ENCODE measurements at places on chromosomes 1 and 21.

GRCh38 chr1:90149101-90149500 lies 154.2 kb downstream of the ZNF326 start:
- no peak overlapping the region for H3K27ac ChIP-seq
- H3K4me1 ChIP-seq = no peaks in the 10 kb centered on the region
- no peak for DNase-seq
- H3K36me3 ChIP-seq = no peaks in the 10 kb centered on the region
- no peak overlapping the region for H3K4me3 ChIP-seq
- no peaks in the 10 kb centered on the region for H3K27me3 ChIP-seq

DNA sequence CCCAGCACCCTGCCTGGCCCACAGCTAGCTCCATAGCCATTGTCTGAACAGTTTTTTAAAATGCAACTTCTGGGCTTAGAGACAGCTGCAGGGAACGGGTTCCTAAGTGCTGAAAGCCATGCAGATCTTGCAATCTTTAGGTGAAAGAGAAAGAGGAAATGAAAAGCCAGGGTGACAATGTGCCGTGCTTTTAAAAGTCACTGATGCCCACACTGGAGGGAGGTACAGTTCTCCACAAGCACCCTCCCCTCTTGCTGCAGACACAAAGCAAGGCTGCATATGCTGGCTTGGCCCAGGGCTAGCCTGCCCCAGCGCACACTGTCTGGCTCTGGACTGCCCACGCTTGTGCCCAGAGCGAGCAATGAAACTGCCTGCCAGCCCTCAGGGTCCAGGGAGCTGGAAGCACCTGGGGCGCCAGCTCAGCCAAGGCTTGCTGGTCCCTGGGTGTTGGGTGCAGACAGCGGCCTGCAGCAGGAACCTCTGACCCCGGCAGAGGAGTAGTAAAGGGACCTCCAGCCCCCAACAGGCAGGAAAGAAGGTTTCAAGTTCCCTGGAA lies 70.4 kb downstream of the AJAP1 start:
- no peak for DNase-seq
- H3K36me3 ChIP-seq = no peaks in the 10 kb centered on the region
- no peaks in the 10 kb centered on the region for H3K4me1 ChIP-seq
- no peak overlapping the region for H3K27ac ChIP-seq
- H3K4me3 ChIP-seq = no peak overlapping the region
- H3K27me3 ChIP-seq = no peaks in the 10 kb centered on the region

- H3K27me3 ChIP-seq = no peaks in the 10 kb centered on the region
- H3K27ac ChIP-seq = no peak overlapping the region
- peaks cover 94% of the 10 kb centered on the region for H3K36me3 ChIP-seq
Measured at GRCh38 chr1:26733982-26734381, 38.2 kb downstream of the ARID1A start.

DNA sequence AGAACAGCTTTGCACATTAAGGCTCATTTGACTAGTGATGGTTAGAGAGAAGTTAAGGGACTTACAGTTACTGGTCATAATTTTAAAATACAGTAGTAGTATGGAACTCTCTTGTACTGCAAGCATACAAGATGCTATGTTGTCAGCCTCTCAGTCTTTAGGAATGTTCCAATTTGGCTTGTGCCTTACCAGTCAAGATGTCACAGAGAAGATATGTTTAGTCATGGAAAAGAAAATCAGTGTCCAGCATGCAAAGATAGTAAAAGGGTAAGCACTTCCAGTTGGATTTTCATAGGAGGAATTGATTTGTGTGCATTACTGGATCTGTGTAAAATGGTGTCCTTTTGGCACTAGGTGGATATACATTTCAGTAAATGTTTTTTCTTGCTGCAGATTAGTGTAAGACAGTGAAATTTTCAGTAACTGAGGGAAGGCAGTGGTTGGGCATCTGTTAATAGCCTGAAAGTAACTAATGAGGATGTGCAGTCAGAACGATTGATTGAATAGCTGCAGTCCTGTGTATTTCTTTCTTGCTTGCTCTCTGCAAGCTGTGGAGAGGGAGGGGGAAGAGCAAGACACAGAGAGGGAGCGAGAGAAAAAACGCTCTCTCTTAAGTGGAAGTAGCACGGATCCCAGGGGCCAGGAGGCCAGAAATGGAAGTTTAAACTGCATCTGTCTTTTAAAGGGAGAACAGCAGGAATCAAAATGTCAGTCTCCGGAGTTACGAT lies 108.2 kb downstream of the CLEC20A start:
- H3K27me3 ChIP-seq = no peaks in the 10 kb centered on the region
- no peak overlapping the region for H3K27ac ChIP-seq
- no peak for DNase-seq
- H3K36me3 ChIP-seq = no peaks in the 10 kb centered on the region
- no peaks in the 10 kb centered on the region for H3K4me1 ChIP-seq

GRCh38 chr1:154607106-154607608 lies 829 bp downstream of the ADAR start:
- peaks cover 65% of the 10 kb centered on the region for H3K4me1 ChIP-seq
- H3K27me3 ChIP-seq = no peaks in the 10 kb centered on the region
- peak overlapping the region; percentile 81 for H3K4me3 ChIP-seq
- no peak for DNase-seq

- DNase-seq = no peak
- H3K4me1 ChIP-seq = peaks cover 15% of the 10 kb centered on the region
- no peak overlapping the region for H3K4me3 ChIP-seq
- no peaks in the 10 kb centered on the region for H3K27me3 ChIP-seq
- peak overlapping the region; percentile 16 for H3K27ac ChIP-seq
- no peaks in the 10 kb centered on the region for H3K36me3 ChIP-seq
Measured at GRCh38 chr1:227299688-227300087, 18.6 kb downstream of the CDC42BPA start.

- H3K27me3 ChIP-seq = no peaks in the 10 kb centered on the region
- H3K4me1 ChIP-seq = no peaks in the 10 kb centered on the region
- DNase-seq = no peak
- no peak overlapping the region for H3K27ac ChIP-seq
- no peak overlapping the region for H3K4me3 ChIP-seq
Measured at GRCh38 chr21:32534113-32534512, 51.2 kb downstream of the TCP10L start.

DNA sequence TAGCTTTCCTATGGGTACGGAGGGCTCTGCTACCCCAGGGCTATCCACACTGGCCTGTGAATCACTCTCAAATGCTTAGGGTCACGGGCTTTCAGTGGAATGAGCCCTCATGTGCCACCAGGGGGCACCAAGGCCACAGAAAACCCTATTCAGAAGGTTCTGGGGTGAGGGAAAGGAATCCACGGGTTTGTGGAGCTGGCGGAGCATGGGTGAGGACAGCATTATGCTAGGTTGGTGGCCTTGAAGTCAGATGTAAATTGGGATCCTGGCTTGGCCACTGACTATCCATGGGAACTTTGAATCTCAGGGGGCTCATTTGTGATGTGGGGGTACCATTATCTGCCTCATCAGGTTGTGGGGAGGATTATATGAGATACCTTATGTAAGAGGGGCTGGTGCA lies 5.1 kb upstream of the LAMTOR5 start:
- no peaks in the 10 kb centered on the region for H3K27me3 ChIP-seq
- H3K27ac ChIP-seq = no peak overlapping the region

GRCh38 chr1:10969267-10969970 lies 43.0 kb upstream of the TARDBP start:
- no peak overlapping the region for H3K27ac ChIP-seq
- peaks cover 26% of the 10 kb centered on the region for H3K4me1 ChIP-seq
- no peaks in the 10 kb centered on the region for H3K36me3 ChIP-seq
- no peak overlapping the region for H3K4me3 ChIP-seq
- no peak for DNase-seq
- no peaks in the 10 kb centered on the region for H3K27me3 ChIP-seq

DNA sequence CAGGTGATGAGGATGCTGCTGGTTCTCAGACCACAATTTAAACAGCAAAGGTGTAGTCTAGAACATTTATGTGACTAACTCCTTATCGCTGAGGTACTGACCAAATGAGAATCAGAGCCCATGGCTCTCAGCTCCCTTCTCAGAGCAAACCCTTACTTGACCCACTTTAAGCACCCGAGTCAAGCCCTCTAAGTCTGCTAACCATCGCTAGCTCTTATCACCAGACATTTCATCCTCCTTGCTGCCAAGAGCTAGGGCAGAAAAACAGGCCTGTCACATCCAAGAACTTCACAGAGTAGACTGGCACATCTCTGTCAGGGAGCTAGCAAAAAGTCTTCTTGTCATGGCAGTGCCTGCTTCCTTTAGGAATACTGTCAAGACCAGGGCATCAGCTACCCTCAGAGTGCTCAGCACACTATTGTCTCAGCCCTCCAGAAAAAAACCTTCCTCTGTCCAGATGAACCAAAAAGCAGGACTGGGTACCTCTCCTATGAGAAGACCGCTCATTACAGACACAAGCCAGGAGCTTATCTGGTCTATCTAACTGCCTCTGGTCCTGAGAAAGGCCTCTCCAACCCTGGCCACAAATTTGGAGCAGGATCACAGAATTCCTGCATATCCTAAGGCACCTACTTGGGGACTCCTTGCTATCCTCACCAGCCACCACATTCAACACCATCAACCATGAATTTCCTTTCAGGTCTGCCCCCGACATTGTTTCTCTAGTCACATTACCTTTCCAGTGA lies 26.2 kb downstream of the ERI3 start:
- peaks cover 8% of the 10 kb centered on the region for H3K36me3 ChIP-seq
- H3K4me1 ChIP-seq = peaks cover 4% of the 10 kb centered on the region
- DNase-seq = no peak
- H3K27ac ChIP-seq = peak overlapping the region; percentile 53
- no peaks in the 10 kb centered on the region for H3K27me3 ChIP-seq
- H3K4me3 ChIP-seq = no peak overlapping the region

DNA sequence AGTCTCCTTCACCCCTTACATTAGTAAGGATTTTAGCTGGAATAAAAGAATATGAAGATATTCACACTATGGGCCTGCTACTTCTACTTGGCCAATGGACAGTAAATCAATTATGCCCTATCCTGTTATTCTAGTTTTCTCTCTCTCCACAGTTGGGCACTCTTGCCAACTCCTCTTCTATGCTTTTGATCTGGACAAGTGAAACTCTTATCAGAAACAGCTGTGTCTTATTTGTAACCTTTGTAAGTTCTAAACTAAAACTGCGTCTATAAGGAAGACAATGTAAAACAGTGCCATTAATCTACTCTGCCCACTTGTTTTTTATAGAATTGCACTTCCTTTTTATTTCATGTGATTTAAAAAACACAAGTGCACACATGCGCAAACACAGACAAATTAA lies 244.0 kb upstream of the DMRTA2 start:
- peaks cover 25% of the 10 kb centered on the region for H3K4me1 ChIP-seq
- H3K27ac ChIP-seq = peak overlapping the region; percentile 39
- H3K27me3 ChIP-seq = no peaks in the 10 kb centered on the region

DNA sequence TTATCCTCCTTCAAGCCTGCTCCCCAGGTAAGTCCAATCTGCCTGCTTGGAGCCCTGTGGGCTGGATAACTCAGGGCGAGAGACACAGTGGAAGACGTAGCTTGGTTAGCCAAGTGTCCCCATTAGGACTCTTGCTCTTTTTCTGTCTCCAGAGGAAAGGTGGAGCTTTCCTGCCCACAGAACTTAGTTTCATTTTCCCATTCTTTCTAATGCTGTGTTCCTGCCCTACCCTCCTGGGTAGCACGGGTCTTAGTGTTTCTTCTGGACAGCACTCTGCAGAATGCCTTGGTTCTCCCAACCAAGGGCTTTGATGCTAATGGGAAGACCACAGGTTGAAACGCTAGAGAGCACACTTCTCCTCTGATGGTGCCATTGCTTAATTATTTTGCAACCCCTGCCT lies 92.5 kb upstream of the LRRC8D start:
- no peak overlapping the region for H3K27ac ChIP-seq
- no peak for DNase-seq
- no peaks in the 10 kb centered on the region for H3K27me3 ChIP-seq
- H3K4me3 ChIP-seq = no peak overlapping the region
- H3K36me3 ChIP-seq = no peaks in the 10 kb centered on the region

- no peaks in the 10 kb centered on the region for H3K27me3 ChIP-seq
- no peaks in the 10 kb centered on the region for H3K36me3 ChIP-seq
- H3K4me3 ChIP-seq = no peak overlapping the region
- DNase-seq = no peak
Measured at GRCh38 chr1:189211742-189212141, 1265.9 kb downstream of the BRINP3 start.

DNA sequence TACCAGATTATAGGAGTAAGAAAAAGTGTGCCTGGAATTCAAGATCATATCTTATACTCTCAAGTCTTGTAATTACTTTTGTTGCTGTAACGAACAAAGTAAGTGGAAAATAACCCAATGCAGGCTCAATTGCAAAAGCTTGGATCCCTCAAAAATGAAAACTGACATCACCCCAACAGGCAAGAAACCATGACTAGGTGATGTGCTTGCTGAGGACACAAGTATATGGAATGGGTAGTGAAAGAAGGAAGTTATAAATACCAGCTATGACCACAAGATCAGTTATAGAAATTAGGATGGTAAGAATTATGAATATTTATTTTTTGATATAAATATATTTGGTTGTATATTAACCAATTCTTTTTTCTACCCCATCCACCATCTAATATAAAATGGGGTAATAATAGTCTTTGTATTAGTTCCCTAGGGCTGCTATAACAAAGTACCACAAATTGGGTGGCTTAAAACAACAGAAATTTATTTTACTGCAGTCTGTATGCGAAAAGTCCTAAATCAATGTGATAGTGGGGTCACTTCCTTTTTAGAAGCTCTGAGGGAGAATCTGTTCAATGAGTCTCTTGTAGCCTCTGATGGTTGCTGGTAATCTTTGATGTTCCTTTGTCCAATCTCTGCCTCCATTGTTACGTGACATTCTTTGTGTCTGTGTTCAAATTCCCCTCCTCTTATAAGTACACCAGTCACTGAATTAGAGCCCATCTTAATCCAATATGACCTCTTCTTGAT lies 45.0 kb downstream of the DUSP10 start:
- H3K27ac ChIP-seq = no peak overlapping the region
- H3K36me3 ChIP-seq = no peaks in the 10 kb centered on the region
- no peaks in the 10 kb centered on the region for H3K4me1 ChIP-seq
- no peaks in the 10 kb centered on the region for H3K27me3 ChIP-seq

DNA sequence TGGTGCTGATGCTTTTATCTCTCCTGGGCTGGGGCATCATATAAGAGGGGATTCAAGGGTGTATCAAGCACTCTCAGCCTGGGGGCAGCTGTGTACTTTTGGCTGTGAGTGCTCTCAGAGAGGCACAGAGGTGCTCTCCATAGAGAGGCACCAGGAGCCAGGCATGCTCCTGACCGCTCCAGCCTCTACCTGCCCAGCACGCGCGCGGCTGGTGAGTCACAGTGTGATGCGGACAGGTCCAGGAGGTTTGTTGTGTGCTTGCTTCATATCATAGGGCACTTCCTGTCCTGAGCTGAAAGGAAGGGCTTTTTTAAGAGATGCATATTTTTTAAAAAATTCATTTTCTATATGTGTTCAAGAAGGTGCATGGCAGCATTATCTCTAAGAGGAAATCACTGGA lies 93.6 kb upstream of the BCAR3 start:
- peak; percentile 66 for DNase-seq
- no peaks in the 10 kb centered on the region for H3K36me3 ChIP-seq
- H3K4me3 ChIP-seq = no peak overlapping the region
- H3K27me3 ChIP-seq = no peaks in the 10 kb centered on the region

GRCh38 chr1:242605521-242605920 lies 81.0 kb upstream of the PLD5 start:
- no peaks in the 10 kb centered on the region for H3K4me1 ChIP-seq
- no peak overlapping the region for H3K4me3 ChIP-seq
- H3K27ac ChIP-seq = no peak overlapping the region
- DNase-seq = no peak
- H3K27me3 ChIP-seq = no peaks in the 10 kb centered on the region
- H3K36me3 ChIP-seq = no peaks in the 10 kb centered on the region

All from left lung (tissue), 14 donors.